Fibroblast of skin of scalp (primary cell): ENCODE measurements at places on chromosomes 6 and 20.
A peak's percentile ranks its signal among the peaks of the same experiment; 100 is the strongest.

- peak; percentile 6 for DNase-seq
These were observed 688.9 kb upstream of the GJE1 start for GRCh38 chr6:141443668-141444289.

DNA sequence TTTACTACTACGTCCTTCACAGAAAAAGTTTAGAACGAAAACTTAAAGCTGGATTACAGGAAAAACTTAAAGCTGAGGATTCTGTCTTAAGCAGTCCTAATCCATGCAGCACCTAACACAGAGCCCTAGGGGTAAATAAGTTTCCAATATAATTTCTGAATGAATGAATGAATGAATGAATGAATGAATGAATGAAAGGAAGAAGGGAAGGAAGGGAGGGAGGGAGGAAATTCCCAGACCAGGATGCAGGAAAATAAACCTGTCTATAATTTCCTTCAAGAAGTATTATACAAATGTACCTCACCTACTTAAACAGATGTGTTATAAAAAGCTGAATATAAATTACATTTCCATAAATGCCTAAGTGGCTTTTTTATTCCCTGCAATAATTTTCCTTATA lies 83.4 kb downstream of the RNGTT start:
- no peak for DNase-seq

GRCh38 chr20:55173601-55174000 lies 698.2 kb downstream of the DOK5 start:
- DNase-seq = no peak

GRCh38 chr6:35370124-35370741 lies 27.9 kb downstream of the PPARD start:
- DNase-seq = peak; percentile 97

DNA sequence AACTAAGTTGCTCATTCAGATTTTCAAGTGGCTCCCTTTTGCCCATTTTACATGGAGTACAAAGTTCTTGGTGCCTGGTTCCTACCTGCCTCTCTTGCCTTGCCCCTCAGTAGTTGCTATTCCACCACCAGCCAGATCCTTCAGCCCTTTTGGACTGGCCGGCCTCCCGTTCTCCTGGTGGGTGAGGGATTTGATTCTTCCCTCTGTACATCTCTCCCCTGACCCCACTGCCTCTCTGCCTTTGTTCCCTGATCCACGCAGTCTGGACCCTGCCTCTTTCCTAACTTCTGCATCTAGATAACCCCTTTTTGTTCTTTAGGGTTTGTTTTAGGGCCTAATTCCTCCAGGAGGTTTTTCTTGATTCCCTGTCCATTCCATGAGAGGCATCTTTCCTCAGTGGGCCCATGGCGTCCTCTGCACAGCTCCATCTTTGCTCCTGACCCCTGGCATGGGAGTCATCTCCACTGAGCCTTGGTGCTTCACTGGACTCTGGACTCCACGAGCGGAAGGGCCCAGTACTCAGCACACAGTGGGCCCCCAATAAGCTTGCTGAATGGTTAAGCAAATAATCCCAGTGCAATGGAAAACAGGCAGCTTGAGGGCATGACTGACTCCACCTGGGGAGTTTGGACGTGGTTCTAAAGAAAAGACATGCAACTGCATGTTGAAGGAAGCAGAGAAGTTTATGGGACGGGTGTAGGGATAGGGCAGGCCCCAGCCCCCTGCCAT lies 309.3 kb upstream of the SUPT3H start:
- no peak for DNase-seq

DNA sequence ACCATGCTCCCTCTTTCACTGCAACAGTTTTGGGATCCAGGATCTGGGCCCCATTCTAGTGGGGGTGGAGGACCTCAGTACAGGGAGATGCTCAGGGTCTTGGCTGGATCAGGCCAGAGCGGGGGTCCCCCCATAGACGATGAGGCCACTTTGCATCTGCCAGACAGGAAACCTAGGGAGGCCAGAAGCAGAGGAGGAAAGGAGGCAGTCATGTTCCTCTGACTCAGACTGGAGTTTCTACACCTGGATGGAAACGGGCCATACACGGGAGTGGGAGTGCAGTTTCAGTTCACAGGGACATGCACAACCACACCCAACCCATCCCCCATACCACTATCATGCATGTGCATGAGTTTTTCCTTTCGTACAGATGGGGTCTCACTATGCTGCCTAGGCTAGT lies 3.6 kb upstream of the EMILIN3 start:
- no peak for DNase-seq

DNA sequence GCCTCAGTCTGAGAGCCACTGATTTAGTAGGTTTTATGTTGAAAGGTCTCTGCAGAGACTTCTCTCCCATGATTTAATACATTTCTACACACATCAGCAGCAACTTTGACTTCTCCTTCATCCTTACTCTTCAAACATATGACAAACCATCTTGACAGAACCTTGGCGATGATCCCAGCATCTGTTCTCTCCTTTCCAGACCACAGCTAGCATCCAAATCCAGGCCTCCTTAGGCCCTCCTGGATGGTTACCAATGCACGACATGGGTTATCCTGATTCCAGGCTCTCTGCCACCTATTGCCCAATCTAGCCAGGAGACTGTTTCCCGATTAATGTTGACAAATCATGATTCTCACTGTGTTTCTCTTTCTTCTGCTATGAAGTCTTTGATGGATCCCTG lies 16.8 kb downstream of the LAMA4 start:
- peak; percentile 97 for DNase-seq

- DNase-seq = peak; percentile 5
These were observed at the start of gene METTL24 for GRCh38 chr6:110357664-110358552. TSS of gene METTL24 (minus strand) at chr6:110358349. CDS start at chr6:110358272, 77 bp downstream.

DNA sequence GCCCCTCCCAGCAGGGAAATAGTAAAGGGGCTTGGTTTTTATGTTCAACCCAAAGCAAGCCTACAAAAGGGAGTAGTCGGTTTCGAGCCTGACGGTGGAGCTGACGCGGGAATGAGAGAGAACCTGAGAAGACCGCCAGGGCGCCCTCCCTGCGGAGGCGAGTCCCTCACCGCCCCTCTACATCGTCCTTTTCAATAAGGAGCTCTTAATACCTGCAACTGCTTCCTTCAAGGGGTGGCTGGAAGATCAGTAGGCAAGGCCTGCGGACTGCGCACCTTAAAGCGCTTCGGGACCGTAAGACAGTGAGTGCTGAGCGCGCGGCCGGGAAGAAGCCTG lies 709 bp upstream of the ZNF76 start:
- no peak for DNase-seq

GRCh38 chr6:2733736-2734480 lies 16.8 kb downstream of the MYLK4 start:
- DNase-seq = no peak

- DNase-seq = no peak
These were observed 103.4 kb upstream of the FRMD1 start for GRCh38 chr6:168182366-168182765.

- DNase-seq = no peak
These were observed 260.0 kb downstream of the MMUT start for GRCh38 chr6:49202924-49203536.

- DNase-seq = no peak
These were observed 272.0 kb upstream of the SOX4 start for GRCh38 chr6:21321531-21321930.

GRCh38 chr20:19889011-19889953 lies 127.9 kb upstream of the NAA20 start:
- peak; percentile 66 for DNase-seq

- DNase-seq = peak; percentile 87
These were observed 128.9 kb downstream of the HIVEP2 start for GRCh38 chr6:142816031-142816430.

DNA sequence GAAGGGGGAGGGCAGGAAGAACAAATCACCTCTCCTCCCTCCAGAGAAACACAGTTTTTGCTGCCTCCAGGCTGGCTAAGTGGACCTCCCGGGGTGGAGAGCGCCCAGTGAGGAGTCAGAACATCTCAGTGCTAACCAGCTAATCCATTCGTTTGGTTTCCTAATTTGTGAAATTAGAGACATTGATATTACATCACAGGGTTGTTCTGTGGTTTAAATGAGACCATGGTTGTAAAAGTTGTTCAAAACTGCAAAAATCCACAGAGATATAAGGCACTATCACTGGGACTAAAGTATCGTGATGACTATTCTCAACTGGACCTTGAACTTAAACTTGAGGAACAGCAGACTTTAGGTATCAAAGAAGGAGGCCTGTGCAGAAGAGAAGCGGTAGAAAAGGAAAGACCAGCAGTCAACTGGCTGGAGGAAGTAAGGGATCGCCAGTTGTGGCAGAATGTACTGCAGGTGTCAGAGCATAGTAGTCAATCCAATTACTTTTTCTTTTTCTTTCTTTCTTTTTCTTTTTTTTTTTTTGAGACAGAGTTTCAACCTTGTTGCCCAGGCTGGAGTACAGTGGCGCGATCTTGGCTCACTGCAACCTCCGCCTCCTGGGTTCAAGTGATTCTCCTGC lies 33.9 kb downstream of the RIPOR2 start:
- DNase-seq = no peak

GRCh38 chr6:170198298-170198697 lies 92.6 kb downstream of the DLL1 start:
- DNase-seq = no peak

GRCh38 chr6:144411531-144412165 lies 126.5 kb downstream of the UTRN start:
- DNase-seq = peak; percentile 14

DNA sequence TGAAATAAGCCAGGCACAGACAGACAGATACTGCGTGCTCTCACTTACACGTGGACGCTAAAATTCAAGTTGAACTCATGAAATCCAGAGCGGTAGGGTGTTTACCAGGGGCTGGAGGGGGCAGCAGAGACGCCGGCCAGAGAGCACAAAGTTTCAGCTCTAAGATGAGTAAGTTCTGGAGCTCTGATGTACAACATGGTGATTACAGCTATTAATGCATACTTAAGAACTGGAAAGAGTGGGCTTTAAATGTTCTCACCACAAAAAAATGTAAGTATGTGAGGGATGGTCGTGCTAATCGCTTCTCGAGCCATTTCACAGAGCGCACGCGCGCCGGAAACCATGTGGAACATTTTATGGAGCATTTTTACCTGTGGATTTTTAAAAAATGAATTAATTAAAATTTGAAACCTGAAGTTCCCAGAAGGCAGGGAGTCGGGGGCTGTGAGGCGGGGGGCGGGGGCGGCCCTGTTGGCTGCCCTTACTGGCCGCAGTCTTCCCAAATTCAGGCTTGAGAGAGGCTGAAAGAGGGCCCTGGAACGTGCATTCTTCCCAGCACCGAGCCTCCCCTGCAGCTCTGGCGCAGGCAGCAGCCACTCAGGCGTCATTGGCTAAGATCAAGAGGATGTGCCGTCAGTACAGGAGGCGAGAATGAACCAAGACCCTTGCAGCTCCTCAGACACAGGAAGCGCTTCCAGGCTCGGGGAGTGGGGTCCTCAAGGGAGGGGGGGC lies 8.5 kb upstream of the SLCO4A1 start:
- DNase-seq = no peak

DNA sequence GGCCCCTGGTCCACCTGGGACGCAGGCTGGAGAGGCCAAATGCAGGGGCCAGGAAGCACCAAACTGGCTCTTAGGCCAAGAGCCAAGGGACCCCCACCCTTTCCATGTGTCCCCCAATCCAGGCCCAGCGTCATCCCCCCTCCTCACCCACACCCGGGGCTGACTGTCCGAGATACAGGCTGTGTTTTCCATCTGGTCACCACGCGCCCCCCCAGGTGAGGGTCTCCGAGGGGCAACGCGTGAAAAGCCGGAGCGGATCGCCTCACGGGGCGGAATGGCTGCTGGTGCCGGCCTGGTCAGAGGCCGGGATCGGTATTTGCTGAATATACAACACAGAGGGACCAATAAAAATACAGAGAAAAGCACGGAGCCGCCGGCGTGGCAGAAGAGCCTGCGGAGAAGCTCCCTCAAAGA lies 5.2 kb upstream of the ABHD16B start:
- no peak for DNase-seq

GRCh38 chr6:170047823-170048222 lies 243.1 kb downstream of the DLL1 start:
- DNase-seq = no peak

- DNase-seq = peak; percentile 27
These were observed 5.7 kb upstream of the RBPJL start for GRCh38 chr20:45300961-45301360.

DNA sequence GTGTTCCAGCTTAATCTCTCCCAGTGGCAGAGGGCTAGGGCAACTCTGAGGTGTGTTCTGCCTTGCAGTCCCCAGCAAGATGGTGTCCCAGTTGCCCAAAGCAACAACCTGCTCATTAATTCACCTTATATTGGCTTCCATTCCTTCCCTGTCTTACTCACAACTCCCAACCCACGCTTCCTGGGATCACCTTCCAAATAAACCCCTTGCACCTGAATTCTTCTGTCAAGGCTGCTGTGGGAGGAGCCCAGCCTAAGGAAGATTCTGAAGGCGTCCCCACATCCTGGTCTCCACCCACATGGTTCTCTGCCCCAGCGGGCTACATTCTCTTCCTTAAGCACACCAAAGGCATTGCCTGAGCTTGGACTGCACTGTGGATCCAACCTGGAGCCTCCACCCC lies 116.6 kb upstream of the MAFB start:
- no peak for DNase-seq

- peak; percentile 18 for DNase-seq
These were observed 731.4 kb upstream of the CITED2 start for GRCh38 chr6:140105857-140106256.
